ENCODE measurements at places on chromosomes 7 and 10.

DNA sequence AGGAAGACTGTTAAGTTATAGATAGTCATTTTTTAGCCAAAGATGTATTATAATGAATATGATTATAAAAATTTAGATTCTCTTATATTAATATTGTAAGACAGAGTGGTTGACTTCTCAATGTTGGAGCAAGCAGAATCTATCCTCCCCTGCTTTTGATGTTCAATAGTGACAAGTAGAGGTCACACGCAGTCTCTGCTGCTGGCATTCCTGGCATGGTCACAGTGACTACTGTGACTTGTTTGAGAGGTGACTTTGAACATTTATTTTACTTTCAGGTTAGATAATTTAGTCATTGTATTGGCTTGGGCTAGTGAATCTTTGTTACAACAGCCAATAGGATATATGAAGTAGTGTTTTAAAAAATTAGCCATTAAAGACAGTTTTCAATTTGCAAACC is 13.7 kb upstream of the CD36 start:
- no peaks in the 10 kb centered on the region for H3K36me3 ChIP-seq
- no peak overlapping the region for H3K4me3 ChIP-seq
- no peak for DNase-seq
- no peaks in the 10 kb centered on the region for H3K27me3 ChIP-seq
- no peak overlapping the region for H3K27ac ChIP-seq

DNA sequence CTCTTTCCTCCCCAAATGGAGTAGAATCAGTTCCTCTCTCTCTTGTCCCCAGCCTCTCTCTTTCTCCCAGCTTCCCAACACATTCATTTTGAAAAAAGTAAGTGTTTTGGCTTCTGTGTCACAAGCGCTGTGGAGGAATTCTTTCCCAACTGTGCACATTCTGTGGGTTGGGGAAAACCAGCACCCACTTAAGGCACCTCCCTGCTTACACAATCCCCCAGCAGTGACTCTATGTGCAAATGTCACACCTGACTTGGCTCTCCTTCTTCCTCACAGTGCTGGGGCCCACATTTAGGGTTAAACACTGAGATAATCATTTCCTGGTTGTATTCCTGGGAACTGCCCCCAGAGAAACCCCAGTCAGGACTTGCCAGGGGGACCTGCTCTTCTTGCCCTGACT is 358.1 kb upstream of the ZNF32 start:
- no peaks in the 10 kb centered on the region for H3K27me3 ChIP-seq
- H3K36me3 ChIP-seq, result no peaks in the 10 kb centered on the region
- peaks cover 10% of the 10 kb centered on the region for H3K4me1 ChIP-seq

DNA sequence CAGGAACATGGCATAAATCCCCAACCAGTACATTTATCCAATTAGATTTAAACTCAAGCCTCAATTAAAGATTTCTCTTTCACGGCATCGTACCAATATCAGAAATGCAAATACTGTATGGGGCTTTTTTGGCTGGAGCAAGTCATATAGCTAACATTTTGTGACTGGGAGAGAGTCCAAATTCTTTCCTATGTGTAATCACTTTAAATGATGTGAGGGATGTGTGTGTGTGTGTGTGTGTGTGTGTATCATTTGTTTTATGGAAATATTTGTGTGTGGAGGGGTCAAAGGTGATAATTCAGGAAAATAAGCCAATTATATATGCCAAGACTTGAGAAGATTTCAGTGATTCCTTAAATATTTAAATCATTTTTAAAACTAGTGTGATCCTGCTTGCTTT is 196.6 kb downstream of the TRIL start:
- DNase-seq, result peak; percentile 24
- no peaks in the 10 kb centered on the region for H3K36me3 ChIP-seq
- no peaks in the 10 kb centered on the region for H3K27me3 ChIP-seq
- H3K4me3 ChIP-seq, result no peak overlapping the region

DNA sequence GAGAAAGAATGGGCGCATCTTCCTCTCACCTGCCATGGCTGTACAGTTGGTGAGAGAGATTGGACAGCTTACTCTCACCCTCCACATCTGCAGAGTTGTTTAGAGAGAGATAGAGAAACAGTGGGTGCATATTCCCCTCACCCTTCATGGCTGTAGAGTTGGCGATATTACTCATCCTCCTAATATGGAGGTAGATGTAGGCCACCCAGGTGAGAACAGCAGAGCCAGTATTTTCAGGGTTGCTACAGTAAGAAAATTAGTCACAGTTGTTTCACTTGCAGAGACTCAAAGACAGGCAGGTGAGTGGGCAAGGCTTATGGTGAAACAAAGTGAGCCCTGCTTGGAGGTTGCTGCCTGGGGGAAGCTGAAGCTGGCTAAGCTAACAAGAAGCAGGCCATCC is 65.0 kb upstream of the PFKP start:
- H3K4me1 ChIP-seq, result no peaks in the 10 kb centered on the region
- no peak for DNase-seq
- H3K27me3 ChIP-seq, result no peaks in the 10 kb centered on the region
- no peak overlapping the region for H3K4me3 ChIP-seq
- no peak overlapping the region for H3K27ac ChIP-seq

DNA sequence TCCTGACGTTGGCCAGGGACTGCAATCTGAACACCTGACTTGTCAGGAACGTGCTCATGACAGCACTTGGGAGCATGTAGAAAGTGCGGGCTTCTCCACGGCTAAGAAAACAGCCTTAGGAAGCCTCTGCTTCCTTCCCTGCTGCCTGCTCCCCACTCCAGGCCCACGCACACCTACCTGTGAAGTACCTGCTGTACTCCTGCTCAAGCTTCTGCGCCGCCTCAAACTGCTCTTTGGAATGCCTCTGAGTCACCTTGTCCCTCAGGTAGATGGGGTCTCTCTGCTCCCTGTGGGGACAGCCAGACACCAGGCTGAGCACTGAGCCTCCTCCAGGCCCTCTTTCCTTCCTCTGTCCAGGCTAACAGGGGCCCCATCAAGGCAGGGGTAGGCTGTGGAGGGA is 132.7 kb downstream of the DLG5 start:
- no peaks in the 10 kb centered on the region for H3K4me1 ChIP-seq
- H3K4me3 ChIP-seq, result no peak overlapping the region
- no peaks in the 10 kb centered on the region for H3K27me3 ChIP-seq
- H3K27ac ChIP-seq, result no peak overlapping the region
- peaks cover 86% of the 10 kb centered on the region for H3K36me3 ChIP-seq
- no peak for DNase-seq

DNA sequence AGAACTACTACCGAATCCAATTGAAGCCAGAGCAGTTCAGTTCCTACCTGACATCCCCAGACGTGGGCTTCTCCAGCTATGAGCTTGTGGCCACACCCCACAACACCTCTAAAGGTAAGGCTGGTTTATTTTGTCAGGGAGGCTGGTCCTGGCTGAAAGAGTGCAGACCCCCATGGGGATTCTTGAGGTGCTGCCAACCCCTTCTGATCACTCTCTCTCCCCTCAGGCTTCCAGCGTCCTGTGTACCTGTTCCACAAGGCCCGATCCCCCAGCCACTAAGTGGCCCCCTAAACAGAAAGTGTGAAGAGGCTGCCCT is 3.1 kb downstream of the PPP1R35 start:
- no peak overlapping the region for H3K27ac ChIP-seq
- H3K36me3 ChIP-seq, result peaks cover 45% of the 10 kb centered on the region
- no peak for DNase-seq
- peaks cover 53% of the 10 kb centered on the region for H3K4me1 ChIP-seq
- no peaks in the 10 kb centered on the region for H3K27me3 ChIP-seq

DNA sequence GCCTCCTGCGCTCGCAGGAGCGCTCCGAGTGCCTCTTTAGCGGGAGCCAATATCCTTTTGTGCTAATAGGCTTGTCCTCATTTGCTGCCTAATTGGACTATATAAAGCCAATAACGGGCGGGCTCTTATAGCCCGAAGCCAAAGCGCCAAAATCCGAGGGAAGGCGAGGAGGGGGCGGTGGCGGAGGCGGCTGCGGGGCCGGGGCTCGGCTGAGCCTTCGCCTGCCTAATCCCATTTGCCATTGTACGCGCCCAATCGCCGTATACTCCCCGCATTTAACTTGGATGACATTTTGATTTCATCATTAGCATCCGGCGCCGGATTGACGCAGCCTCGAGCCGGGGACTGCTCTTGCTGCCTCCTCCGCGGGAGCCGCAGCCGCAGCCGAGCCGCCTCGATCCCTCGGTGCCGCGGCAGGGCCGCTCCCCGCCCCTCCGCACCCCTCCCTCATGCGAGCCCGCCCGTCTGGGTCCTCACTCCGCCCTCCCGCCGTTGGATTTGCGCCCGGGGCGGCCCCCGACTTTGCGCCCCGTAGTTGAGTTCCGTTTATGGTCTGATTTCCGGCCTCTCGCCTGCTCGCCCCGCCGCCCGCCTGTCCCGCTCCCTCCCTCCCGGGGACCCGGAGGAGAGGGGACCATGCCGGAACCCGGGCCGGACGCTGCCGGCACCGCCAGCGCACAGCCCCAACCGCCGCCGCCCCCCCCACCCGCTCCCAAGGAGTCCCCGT is at the start of gene HMX3:
HMX3 (plus strand) TSS at position 556 of the 727 bp plus-strand sequence; CDS start at position 637, 81 bp downstream.
- H3K27ac ChIP-seq, result no peak within 1 kb of the TSS
- peaks cover 63% of the 10 kb centered on the region for H3K4me1 ChIP-seq
- H3K27me3 ChIP-seq, result peaks cover 100% of the 10 kb centered on the region
- DNase-seq, result no peak

GRCh38 chr10:35331894-35332640 is 4.2 kb upstream of the CCNY start:
- H3K4me3 ChIP-seq, result no peak overlapping the region
- H3K4me1 ChIP-seq, result peaks cover 11% of the 10 kb centered on the region
- H3K36me3 ChIP-seq, result peaks cover 3% of the 10 kb centered on the region
- no peak overlapping the region for H3K27ac ChIP-seq

GRCh38 chr10:112570585-112570984 is 123.6 kb downstream of the VTI1A start:
- H3K4me1 ChIP-seq, result no peaks in the 10 kb centered on the region
- H3K36me3 ChIP-seq, result no peaks in the 10 kb centered on the region
- no peak overlapping the region for H3K27ac ChIP-seq
- no peak overlapping the region for H3K4me3 ChIP-seq

- no peak overlapping the region for H3K27ac ChIP-seq
- H3K36me3 ChIP-seq, result no peaks in the 10 kb centered on the region
- no peak for DNase-seq
- no peaks in the 10 kb centered on the region for H3K4me1 ChIP-seq
These were observed 71.9 kb upstream of the TNS3 start for GRCh38 chr7:47653550-47654411.

DNA sequence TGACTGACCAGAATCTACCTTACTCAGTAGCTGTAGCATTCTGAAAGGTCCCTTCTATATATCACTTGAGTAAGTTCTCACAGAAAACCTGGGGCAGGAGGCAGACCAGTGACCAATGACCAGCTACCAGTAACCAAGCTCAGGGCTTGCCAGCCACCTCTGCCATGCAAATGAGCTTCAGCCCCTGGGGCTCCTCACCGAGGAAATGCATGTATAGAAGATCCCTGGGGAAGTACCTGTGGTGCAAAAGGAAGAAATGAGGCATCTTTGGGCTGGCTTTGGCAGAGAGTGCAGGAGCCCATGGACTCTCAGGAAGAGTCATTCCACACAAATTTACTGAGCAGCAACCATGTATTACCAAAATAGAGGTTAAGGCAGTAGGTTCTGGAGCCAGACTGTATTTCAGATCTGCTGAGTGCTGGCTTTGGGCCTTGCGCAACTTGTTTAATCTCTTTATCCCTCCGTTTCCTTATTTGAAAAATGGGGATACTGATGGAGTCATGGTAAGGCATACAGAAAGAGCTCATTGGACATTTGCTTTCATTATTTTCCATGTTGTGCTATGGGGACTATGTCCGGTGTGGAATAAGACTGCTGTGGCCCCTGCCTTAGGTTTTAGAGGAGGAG is 41.1 kb upstream of the FAM204A start:
- H3K27ac ChIP-seq, result no peak overlapping the region
- no peak overlapping the region for H3K4me3 ChIP-seq
- H3K36me3 ChIP-seq, result no peaks in the 10 kb centered on the region
- peaks cover 6% of the 10 kb centered on the region for H3K27me3 ChIP-seq

GRCh38 chr7:73418113-73418703 is 15.4 kb upstream of the FZD9 start:
- H3K4me1 ChIP-seq, result peaks cover 4% of the 10 kb centered on the region
- H3K4me3 ChIP-seq, result no peak overlapping the region
- no peak overlapping the region for H3K27ac ChIP-seq
- DNase-seq, result no peak
- H3K36me3 ChIP-seq, result no peaks in the 10 kb centered on the region
- no peaks in the 10 kb centered on the region for H3K27me3 ChIP-seq

DNA sequence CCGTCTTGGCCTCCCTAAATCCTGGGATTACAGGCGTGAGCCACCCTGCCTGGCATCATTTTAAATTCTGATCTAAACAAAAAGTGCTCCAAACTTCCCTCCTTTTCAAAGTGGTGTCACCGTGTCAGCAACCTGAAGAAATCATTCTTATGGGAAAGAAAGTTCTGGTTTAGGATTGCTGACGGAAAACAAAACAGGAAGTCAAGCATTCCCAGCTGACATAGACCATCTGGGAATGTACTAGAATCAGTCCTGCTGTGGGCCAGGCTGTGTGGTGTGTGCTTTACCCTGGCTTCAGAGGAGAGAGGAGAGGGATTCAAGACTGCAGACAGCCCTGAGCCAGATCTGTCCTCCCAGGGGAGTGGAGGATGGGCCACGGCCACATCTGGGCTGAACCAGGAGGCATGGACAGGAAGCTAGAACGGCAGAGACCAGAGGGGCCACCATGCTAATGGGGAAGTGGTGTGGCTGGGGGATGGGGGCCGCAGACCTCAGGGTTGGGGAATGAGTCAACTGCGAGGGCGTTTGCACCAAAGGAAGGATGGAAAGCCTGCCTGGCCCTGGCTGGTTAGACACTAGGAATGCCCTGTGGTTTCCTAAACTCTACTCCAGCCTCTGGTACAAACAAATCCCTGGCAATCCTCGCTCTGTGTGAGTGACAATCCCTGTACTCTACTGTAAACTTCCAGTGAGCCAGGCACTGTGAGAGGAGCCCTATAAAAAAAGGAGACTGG is 16.7 kb upstream of the CLIP2 start:
- DNase-seq, result no peak
- H3K36me3 ChIP-seq, result no peaks in the 10 kb centered on the region
- peak overlapping the region; percentile 64 for H3K27ac ChIP-seq
- no peaks in the 10 kb centered on the region for H3K27me3 ChIP-seq
- H3K4me3 ChIP-seq, result no peak overlapping the region

DNA sequence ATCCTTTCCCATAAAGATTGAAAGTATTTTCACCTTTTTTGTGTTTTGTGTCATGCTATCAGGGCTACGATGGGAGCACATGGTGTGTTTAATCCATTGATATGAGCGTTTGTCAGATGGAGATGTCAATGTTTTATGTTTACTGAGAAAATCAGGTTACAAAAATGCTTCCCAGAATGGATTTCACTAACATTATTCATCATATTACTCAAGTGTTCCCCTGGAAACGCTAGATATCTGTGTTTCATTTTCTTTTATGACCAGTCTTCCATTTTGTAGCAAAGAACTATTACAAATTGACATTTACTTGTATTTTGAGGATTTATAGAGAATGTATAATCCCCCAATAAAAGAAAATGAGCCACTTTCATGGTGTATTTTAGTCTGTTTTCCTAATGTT is 293.5 kb upstream of the AKR1E2 start:
- no peak for DNase-seq
- no peaks in the 10 kb centered on the region for H3K36me3 ChIP-seq
- H3K4me1 ChIP-seq, result no peaks in the 10 kb centered on the region
- no peak overlapping the region for H3K27ac ChIP-seq

- peak; percentile 74 for DNase-seq
- H3K4me3 ChIP-seq, result no peak overlapping the region
- no peaks in the 10 kb centered on the region for H3K27me3 ChIP-seq
- peaks cover 9% of the 10 kb centered on the region for H3K36me3 ChIP-seq
- peaks cover 6% of the 10 kb centered on the region for H3K4me1 ChIP-seq
- peak overlapping the region; percentile 40 for H3K27ac ChIP-seq
These were observed 5.5 kb downstream of the AP3M1 start for GRCh38 chr10:74145133-74145532.

- no peak overlapping the region for H3K27ac ChIP-seq
- no peaks in the 10 kb centered on the region for H3K4me1 ChIP-seq
- H3K27me3 ChIP-seq, result no peaks in the 10 kb centered on the region
These were observed 11.6 kb downstream of the PAPSS2 start for GRCh38 chr10:87671139-87671815.
